ENCODE measurements at places on chromosomes 6 and 20. TPM values are rescaled to one million over a fixed set of nuclear protein-coding genes. Genes with fewer than 3 reads are reported as not detected.

DNA sequence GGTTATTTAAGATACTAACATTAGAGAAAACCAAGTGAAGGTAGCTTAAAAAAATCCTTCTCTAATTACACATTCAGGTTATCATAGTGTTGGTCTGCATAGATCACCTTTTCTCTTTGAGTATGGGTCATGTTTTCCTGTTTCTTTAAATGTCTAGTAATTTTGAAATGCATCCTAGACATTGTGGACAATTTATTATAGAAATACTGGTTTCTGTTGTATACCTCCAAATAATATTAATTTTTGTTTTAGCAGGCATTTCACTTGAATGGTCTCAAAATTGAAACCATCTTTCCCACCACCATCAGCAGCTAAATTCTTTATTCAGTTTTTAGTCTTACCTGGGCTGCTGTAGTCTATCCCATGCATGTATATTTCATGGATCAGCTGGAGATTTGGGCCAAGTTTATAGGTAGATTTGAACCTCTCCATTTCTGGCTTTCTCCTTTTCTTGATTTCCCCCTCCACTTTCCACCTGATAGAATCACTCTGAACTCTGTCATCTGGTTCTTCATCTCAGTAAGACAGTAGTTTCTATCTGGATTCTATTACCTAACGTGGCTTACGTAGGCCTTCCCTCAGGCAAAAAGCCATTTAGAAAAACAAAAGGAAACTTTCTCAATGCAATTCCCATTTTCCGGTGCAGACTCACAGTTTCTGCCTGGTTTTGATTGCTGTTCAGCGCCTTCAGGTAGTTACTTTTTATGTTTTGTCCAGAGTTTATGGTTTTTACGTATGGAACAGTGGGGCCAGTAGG lies 52.3 kb downstream of the ZFAND3 start:
- DNase-seq: no peak

GRCh38 chr6:145235207-145235606 lies 500.1 kb downstream of the EPM2A start:
- DNase-seq: peak; percentile 2

GRCh38 chr6:30568245-30568644 lies 3.0 kb upstream of the ABCF1 start:
- DNase-seq: no peak

GRCh38 chr6:36297511-36297910 lies 27.7 kb downstream of the PNPLA1 start:
- DNase-seq: no peak

Gene CFAP206
- 0.17 TPM for total RNA-seq

GRCh38 chr6:129575378-129576118 lies 134.4 kb downstream of the ARHGAP18 start:
- peak; percentile 73 for DNase-seq

Gene TTK
- 1.4 TPM for total RNA-seq

Gene TCP11
- 0.60 TPM for total RNA-seq

DNA sequence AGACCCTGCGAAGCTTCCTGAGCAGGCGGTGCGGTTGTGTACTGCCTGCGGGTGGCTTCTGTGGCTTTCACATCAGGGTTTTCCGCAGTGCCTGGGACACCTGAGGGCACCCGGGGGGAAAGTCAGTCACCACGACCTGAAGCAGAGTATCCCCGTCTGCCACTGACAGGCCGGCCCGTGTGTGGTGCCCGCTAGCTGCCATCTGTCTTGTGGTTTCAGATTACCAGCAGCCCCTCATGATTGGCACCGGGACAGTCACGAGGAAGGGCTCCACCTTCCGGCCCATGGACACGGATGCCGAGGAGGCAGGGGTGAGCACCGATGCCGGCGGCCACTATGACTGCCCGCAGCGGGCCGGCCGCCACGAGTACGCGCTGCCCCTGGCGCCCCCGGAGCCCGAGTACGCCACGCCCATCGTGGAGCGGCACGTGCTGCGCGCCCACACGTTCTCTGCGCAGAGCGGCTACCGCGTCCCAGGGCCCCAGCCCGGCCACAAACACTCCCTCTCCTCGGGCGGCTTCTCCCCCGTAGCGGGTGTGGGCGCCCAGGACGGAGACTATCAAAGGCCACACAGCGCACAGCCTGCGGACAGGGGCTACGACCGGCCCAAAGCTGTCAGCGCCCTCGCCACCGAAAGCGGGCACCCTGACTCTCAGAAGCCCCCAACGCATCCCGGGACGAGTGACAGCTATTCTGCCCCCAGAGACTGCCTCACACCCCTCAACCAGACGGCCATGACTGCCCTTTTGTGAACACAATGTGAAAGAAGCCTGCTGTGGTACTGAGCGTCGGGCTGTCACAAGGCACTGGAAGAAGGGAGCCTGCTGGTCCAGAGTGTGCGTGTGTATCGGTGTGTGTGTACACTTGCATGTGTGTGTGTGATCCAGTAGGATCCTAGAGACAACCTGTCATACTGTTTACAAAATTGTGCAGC lies 54.4 kb downstream of the GOPC start:
- peak; percentile 57 for DNase-seq

Gene FHL5
- not detected for total RNA-seq

DNA sequence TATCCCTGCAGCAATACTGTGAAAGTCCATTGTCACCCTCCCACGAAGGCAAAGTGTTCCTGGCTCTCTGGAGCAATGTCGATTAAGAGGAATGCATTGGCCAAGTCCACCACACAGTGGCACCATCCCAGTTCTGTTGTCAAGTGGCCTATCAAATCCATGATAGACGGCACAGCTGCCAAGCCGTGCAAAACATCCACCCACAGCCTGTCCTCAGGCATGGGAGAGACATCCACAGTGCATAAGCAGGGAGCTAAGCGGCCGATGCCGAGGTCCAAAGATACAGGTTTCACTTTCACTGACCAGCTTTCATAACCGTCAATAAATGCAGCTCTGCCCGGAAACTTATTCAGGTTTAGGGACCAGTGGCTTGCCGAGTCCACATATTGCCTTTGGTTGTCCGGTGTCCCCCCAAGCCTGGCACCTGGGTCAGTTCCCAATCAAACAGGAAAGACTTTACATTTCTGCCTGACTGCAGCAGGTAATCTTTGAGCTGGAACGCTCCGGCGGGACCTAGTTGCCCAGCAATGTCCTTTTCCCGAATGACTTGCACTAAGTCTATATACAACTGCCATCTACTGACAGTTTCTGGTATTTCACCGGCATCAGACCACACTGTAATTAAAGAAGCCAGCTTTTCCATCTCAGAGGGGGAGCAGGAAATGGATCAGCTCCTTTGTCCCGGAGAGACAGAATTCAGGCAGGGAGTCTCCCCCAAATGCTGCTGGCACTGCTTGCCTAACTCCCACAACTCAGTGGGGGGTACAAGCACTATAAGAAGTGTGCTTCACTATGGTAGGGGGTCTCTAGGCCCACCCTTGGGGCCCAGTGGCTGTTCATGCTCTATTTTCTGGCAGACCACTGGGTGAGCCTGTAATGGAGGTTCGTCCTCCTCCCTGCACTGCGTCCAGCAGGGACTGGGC lies 6.3 kb downstream of the ZKSCAN3 start:
- DNase-seq: peak; percentile 90

Gene PACRG
- total RNA-seq: not detected

GRCh38 chr6:11262242-11262641 lies 29.8 kb upstream of the NEDD9 start:
- DNase-seq: no peak

Gene TREML1
- total RNA-seq: not detected

GRCh38 chr6:20464847-20465246 lies 63.2 kb downstream of the E2F3 start:
- no peak for DNase-seq

GRCh38 chr6:26477426-26477825 lies 19.7 kb downstream of the BTN2A1 start:
- no peak for DNase-seq

Gene TNF
- 7.8 TPM for total RNA-seq

DNA sequence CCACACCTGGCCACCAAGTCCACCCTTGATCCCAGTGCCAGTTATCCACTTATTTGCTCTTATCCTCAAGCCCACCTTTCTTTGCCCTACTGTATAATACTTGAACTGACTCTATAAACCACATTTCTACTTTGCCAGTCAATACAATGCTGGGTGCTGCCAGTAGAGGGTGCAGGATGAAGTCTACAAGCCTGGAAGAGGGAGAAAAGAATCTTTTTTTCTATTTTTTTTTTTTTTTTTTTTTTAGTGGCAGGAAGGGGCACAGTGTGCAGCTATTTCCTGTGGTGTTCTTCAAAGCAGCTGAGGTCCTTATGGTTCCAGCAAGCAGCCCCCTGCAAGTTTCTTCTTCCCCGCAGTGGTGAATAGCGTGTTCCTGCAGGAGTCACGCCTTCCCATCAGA lies 22.2 kb upstream of the GABRR1 start:
- DNase-seq: no peak

GRCh38 chr6:38436726-38437465 lies 202.8 kb downstream of the BTBD9 start:
- peak; percentile 50 for DNase-seq

DNA sequence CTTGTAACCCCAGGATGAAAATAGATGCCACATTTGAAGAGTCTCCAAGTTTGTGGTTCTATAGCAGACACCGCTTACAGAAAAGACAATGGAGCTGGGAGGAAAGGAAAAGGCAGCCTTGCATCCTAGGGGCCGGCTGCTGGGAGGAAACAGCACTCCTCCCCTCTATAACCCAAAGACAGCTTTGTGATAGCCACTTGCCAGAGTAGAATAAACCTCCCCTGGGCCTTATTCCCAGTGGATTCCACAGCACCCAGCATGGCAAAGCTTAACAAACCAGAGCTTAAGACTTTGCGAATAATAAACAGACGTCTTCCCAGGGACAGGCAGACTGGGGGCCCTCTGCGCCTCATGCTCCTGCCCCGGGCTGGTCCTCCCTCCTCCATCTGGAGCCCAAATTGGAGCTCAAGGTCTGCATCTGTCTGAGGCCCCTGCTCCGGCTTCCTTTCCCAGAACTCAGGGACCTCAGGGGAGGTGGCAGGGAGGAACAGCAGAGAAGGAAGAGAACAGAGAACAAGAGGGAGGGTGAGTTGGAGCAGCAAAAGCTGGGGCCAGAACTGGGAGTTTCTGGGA lies 8.8 kb upstream of the TAF8 start:
- DNase-seq: peak; percentile 11

DNA sequence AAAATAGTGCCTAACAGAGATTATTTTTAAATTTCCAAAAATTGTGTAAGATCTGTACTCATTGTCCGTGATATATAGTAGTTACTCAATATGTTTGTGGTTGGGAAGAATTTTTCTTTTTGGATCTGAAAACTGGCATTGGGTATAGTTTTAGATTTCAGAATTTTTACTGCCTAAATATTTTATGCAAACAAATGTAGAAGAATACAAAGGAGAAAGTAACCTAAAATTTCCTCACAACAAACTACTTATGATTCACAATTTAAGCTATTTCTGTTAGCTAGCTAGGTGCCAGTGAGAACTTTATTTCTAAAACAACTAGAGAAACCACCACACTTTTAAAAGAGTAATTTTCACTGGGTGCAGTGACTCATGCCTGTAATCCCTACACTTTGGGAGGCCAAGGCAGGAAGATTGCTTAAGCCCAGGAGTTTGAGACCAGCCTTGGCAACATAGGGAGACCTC lies 38.8 kb downstream of the SESN1 start:
- peak; percentile 57 for DNase-seq

DNA sequence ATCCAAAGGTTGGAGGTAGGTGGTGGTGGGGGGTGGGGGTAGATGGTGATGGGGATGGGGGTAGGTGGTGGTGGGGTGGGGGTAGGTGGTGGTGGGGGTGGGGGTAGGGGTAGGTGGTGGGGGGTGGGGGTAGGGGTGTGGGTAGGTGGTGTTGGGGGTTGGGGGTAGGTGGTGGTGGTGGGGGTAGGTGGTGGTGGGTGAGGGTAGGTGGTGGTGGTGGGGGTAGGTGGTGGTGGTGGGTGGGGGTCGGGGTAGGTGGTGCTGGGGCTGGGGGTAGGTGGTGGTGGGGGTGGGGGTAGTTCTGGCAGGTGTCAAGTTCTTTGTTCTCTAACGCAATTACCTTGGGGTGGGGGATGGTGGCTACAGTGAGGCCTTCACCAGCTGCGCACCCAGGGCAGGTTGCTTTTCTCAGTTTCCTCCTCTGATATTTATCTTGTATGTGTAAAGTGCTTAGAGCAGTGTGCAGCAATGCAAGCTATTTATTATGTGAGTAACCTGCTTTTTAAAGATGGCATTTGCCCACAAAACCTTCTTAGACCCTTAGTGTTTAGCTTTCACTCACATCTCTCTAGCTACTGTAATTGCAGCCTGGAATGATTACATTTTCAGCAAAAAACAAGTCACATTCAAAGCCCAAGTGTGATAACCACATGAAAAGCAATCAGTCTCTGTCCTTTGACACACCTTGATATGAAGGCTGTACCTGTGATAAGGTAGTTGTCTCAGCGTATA lies 8.2 kb upstream of the CCDC167 start:
- DNase-seq: no peak

All from renal cortical epithelial cell (primary cell).